Astrocyte (in vitro differentiated cells and primary cell): ENCODE measurements at places on chromosomes 13 and 19. TPM values are rescaled to one million over a fixed set of nuclear protein-coding genes. Genes with fewer than 3 reads are reported as not detected.
A peak's percentile ranks its signal among the peaks of the same experiment; 100 is the strongest.

KIR2DL3 gene
- total RNA-seq, result not detected in 2 replicates

ZNF583 gene
- total RNA-seq, result 6.4 and 8.1 TPM in 2 replicates

GRCh38 chr13:24301434-24301833, 7.9 kb upstream of the C1QTNF9 start:
- no peak for DNase-seq

GRCh38 chr13:103153466-103153865, 87.2 kb upstream of the SLC10A2 start:
- no peak for DNase-seq

DNA sequence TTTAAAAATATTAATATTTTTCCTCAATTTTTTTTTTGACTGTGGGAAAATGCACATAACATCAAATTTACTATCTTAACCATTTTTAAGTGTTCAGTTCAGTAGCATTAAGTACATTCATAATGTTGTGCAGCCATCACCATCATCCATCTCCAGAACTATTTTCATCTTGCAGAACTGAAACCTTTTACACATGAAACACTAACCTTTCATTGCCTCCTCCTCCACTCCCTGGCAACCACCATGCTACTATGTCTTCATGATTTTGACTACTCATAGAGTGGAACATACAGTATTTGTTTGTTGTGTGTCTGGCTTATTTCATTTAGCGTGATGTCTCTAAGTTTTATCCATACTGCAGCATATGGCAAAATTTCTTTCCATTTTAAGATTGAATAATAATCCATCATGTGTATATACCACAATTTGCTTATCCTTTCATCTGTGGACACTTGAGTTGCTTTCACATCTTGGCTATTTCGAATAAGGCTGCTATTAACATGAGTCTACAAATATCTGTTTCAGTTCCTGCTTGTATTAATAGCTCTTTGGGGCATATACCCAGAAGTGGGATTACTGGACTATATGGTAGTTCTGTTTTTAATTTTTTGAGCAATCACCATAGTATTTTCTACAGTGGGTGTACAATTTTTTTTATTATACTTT, 376.4 kb downstream of the MTUS2 start:
- no peak for DNase-seq

GRCh38 chr13:46367617-46368327, 19.3 kb downstream of the RUBCNL start:
- DNase-seq, result peak; percentile 53

DNA sequence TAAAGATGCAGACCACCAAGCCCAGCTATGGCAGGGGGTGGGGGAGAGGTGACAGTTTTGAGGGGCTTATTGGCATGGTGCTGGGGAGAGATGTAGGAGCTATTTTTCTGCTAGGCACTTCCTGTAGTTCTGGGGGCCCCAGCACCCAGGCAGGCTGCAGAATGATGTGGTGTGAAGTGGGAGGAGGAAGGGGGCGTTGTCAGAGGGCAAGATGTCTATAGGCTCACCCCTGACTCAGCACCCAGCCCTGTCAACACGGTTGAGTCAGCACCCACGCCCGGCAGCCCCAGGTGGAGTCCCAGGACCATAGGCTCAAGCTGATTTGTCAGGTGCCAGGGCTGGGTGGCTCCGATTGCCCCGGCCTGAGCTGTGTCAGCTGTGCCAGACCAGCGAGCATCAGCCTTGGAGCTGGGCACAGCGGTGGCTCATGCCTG, 5.8 kb downstream of the KLF2 start:
- DNase-seq, result peak; percentile 84

DNA sequence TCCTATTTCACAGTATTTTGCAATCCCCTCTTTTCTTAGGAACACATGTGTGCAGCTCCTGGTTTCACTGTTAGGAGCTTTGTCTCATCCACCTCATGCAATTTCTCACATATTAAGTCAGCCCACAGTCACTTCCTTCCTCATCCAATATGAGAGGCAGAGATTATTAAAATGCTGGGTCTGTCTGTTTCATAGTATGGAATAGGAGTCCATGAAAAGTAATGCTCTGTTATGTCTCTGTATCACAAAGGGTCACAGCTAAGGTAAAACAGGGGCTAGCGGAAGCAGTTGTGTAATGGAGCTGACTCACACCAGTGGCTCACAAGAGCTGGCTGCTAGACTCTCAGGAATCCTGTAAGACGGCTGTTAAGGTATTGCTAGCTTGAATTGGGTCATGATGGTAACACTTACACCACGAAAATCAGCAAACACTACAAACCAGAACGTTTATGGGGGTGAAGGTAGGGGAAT, 216.5 kb downstream of the EFNB2 start:
- DNase-seq, result peak; percentile 98
